ENCODE measurements at places on chromosomes 13 and 19. TPM values are rescaled to one million over a fixed set of nuclear protein-coding genes. Genes with fewer than 3 reads are reported as not detected.
A peak's percentile ranks its signal among the peaks of the same experiment; 100 is the strongest.

Gene JSRP1
- total RNA-seq, result not detected

Gene ZNF229
- not detected for total RNA-seq

Gene TLE2
- 2.4 TPM for total RNA-seq

Gene ZIC2
- total RNA-seq, result 5.5 TPM

Gene SOX21
- total RNA-seq, result not detected

Gene CD37
- not detected for total RNA-seq

GRCh38 chr13:24176351-24177101 is 16.0 kb downstream of the SPATA13 start:
- DNase-seq, result no peak

- DNase-seq, result no peak
These were observed 408.3 kb downstream of the KLF5 start for GRCh38 chr13:73467125-73467524.

GRCh38 chr13:27924529-27925141 is 4.8 kb downstream of the PDX1 start:
- DNase-seq, result no peak

GRCh38 chr13:21071015-21071414 is 9.6 kb upstream of the LATS2 start:
- peak; percentile 60 for DNase-seq

DNA sequence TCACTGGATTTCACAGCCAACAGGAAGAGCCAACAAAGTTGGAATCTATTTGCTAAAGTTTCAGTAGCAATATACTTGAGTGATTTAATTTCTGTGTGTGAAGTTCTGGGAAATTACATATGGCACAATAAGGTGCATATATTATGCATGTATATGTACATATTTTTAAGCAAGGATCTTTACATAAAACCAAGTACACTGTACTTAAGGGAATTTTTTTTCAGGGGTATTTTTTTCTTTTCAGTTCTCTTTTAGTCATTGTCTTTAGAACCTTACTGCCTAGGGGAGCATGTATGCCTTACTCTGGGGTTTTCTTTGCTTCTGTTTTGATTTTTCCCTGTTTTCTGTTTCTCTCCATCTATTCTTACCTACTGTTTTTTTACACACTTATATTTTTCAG is 7.4 kb downstream of the RAP2A start:
- DNase-seq, result no peak

DNA sequence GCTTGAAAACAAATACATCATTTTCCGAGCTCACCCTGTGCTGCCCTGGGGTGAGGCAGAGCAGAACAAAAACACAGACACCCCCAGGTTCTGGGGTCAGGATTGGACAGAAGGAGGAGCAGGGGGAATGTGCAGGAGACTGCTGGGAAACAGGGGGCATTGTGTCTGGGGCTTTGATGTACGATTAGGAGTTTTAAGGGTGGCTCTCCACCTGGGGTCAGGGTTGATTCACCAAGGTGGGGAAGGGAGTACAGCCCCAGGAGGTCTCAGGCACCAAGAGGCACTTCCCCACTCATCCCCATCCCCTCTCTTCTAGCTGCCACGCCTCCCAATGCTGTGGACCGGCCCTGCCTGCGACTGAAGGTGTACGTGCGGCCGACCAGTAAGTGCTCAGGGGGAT is 12.6 kb downstream of the EFNA2 start:
- DNase-seq, result no peak

DNA sequence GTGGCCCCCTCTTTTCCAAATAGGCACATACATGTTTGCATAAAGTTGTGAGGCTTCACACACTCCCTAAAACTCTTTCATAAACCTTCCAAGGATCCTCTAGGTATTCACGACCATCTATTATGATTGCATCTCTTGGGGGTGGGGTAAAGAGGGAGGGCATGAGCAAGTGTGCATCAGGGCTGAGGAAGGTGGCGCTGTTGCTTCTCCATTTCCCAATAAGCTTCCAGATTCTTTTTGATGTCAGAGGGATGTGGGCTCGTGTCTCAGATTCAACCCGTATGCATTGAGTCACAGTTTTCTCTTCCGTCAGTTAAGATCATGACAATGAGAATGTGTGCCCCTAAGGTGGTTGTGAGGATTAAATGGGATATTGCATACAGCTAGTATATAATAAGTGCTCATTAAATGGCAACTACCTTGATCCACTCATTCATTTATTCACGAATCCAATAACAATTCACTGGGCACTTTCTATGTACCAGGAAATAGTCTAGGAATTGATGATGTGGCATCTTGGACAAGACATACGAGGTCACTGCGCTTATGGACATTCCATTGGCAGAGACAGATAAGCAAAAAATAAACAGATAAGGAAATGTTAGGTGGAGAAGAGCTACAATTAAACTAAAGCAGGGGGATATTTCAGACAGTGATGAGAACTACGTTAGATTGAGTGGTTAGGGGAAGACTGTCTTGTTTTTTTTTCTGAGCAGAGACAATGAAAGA is 10.3 kb downstream of the CYP2B6 start:
- DNase-seq, result no peak

Measured in A172 (cell line).